Thyroid gland (tissue), 4 donors: ENCODE measurements at places on chromosomes 3 and 15. TPM values are rescaled to one million over a fixed set of nuclear protein-coding genes. Genes with fewer than 3 reads are reported as not detected.

TMEM44 gene
- total RNA-seq, result 10.9 TPM

CPLX3 gene
- not detected for total RNA-seq

ZBTB38 gene
- total RNA-seq, result 178 TPM

WDR93 gene
- total RNA-seq, result 2.3 TPM

CBLB gene
- total RNA-seq, result 119 TPM
